H9 (cell line): ENCODE measurements at places on chromosomes 12 and 14. TPM values are rescaled to one million over a fixed set of nuclear protein-coding genes. Genes with fewer than 3 reads are reported as not detected.

Gene BCAT1
- 224 and 244 TPM in 2 replicates for total RNA-seq

GRCh38 chr12:128920468-128920867, 67.2 kb downstream of the GLT1D1 start:
- no peak overlapping the region for H3K4me3 ChIP-seq
- no peaks in the 10 kb centered on the region for H3K36me3 ChIP-seq
- H3K27ac ChIP-seq = no peak overlapping the region
- no peaks in the 10 kb centered on the region for H3K27me3 ChIP-seq
- no peaks in the 10 kb centered on the region for H3K4me1 ChIP-seq

DNA sequence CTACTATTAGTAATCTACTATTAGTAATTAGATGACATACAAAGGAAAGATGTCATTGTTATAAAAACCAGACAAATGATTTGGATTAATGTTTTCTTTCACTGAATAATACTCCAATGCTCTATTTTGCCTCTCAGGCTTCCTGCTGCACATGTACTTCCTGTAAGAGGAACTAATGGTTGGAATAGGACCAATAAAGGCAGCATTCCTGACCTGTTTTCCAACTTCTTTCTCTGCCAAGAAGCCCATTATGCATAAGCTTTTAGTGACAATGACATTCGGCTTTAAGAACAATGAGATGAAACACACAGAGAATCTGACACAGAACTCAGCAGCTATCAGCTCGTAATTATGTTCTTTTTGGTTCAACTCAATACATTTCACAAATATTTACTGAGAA, 5.2 kb upstream of the C12orf56 start:
- no peaks in the 10 kb centered on the region for H3K27me3 ChIP-seq
- no peaks in the 10 kb centered on the region for H3K36me3 ChIP-seq
- no peak for DNase-seq
- peaks cover 3% of the 10 kb centered on the region; the same call in 1 of the 2 replicates for H3K4me1 ChIP-seq
- no peak overlapping the region for H3K27ac ChIP-seq

DNA sequence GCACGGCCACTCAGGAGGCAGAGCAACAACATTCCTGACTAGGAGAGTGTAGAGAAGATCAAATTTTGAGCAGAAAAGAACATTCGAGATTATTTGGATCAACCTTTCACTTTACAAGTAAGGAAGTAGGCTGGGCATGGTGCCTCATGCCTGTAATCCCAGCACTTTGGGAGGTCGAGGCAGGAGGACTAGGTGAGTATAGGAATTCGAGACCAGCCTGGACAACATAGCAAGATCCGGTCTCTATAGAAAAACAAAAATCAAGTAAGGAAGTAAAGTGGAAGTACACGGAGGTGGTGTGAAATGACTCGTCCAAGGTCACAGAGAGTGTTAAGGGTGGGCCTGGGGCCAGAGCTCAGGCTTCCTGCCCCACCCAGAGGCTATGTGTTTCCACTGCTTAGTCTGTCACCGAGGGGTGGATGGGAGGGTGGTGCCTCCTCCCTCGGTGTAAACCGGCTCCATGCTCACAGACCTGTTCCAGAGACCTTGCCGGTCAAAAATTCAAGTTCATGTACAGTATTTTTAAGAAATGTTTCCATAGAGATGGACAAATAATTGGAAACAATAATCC, 51.9 kb downstream of the MAP1LC3B2 start:
- H3K27me3 ChIP-seq = no peaks in the 10 kb centered on the region
- H3K4me1 ChIP-seq = no peaks in the 10 kb centered on the region
- DNase-seq = no peak
- H3K4me3 ChIP-seq = no peak overlapping the region

- H3K27ac ChIP-seq = no peak overlapping the region
- peaks cover 4% of the 10 kb centered on the region for H3K36me3 ChIP-seq
- no peaks in the 10 kb centered on the region for H3K27me3 ChIP-seq
- no peaks in the 10 kb centered on the region for H3K4me1 ChIP-seq
Measured at GRCh38 chr12:38502415-38502814, 185.8 kb downstream of the ALG10B start.
